CD14-positive monocyte (primary cell): ENCODE measurements at places on chromosomes 7 and 10.

- DNase-seq, result no peak
These were observed 8.8 kb upstream of the CRPPA start for GRCh38 chr7:16430133-16430532.

- DNase-seq, result no peak
These were observed 128.3 kb upstream of the MKI67 start for GRCh38 chr10:128254476-128254875.

DNA sequence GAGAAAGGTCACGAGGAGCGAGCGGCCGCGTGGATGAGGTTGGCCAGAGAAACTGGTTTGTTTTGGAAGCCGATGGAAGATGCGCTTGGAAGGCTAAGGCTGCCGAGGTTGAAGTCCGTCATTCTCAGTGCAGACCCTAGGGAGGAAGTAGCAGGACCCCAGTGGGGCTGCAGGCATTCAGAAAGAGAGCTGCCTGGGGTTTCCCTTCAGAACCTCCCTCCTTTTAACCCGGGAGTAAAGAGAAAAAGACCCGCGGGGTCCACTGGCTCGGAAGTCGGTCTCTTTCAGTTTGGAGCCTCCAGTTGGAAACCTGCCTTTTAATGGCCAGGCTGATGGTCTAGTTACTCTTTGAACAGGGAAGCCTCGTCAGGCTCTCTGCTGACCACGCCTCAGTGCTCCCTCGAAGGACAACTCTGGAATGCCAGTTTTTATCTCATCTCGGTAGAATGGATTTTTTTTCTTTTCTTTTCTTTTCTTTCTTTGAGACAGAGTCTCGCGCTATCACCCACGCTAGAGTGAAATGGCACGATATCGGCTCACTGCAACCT lies 188.6 kb downstream of the CUX1 start:
- DNase-seq, result no peak

- DNase-seq, result no peak
These were observed 11.2 kb downstream of the LRIT2 start for GRCh38 chr10:84214046-84214572.
